Caco-2 (cell line): ENCODE measurements at places on chromosomes 6 and 20.
A peak's percentile ranks its signal among the peaks of the same experiment; 100 is the strongest.

DNA sequence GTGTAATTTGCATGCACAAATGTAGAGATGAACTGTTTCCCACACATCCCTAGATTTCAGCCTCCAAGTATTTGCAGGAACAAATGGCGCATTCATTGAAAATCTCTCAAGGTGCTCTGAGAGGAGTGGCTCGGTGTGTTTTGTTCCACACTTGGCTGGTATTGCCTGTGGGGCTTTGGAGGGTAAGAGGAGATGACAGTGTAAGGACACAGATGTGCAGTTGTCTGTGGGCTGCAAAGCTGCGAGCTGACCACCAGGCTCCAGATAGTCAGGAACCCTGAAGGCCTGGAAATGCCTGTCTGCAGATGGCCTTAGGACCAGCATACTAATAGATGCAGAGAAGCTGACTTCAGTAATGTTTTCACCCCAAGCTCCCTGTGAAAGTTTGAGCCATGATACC, 57.7 kb upstream of the PBOV1 start:
- peak; percentile 13 for DNase-seq
- no peaks in the 10 kb centered on the region for H3K36me3 ChIP-seq
- no peak overlapping the region for H3K4me3 ChIP-seq
- H3K4me1 ChIP-seq, result 0 out of 2 replicates have a peak, but pooled peaks cover 7% of the 10 kb centered on the region

GRCh38 chr6:43359831-43360230, 9.6 kb downstream of the ZNF318 start:
- H3K4me3 ChIP-seq, result no peak overlapping the region
- no peak overlapping the region for H3K27ac ChIP-seq
- H3K27me3 ChIP-seq, result no peaks in the 10 kb centered on the region
- peaks cover 2% of the 10 kb centered on the region for H3K36me3 ChIP-seq
- no peak for DNase-seq

DNA sequence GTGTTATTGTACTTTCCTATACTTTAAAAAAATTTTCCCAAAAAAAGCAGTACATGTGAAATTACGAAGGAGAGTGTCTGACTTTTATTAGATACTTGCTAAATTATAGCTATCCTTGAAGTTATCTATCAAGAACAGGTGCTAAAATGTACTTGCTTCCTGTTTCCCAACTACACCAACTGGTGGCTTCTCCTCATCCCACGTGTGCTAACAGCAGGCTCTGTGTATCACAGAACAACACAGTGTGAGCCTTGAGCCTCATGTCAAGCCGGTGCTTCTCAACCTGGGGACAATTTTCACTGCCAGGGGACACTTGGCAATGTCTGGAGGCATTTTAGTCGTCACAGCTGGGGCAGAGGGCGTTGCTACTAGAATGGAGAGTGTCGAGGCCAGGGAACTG, 36.2 kb upstream of the CDYL start:
- no peak overlapping the region for H3K27ac ChIP-seq
- H3K4me3 ChIP-seq, result no peak overlapping the region
- H3K4me1 ChIP-seq, result peaks cover 12% of the 10 kb centered on the region
- no peak for DNase-seq
- H3K36me3 ChIP-seq, result no peaks in the 10 kb centered on the region
- H3K27me3 ChIP-seq, result no peaks in the 10 kb centered on the region

- H3K4me1 ChIP-seq, result peaks cover 15% of the 10 kb centered on the region
- no peak for DNase-seq
- H3K4me3 ChIP-seq, result peak overlapping the region; percentile 44
- H3K27me3 ChIP-seq, result no peaks in the 10 kb centered on the region
- H3K36me3 ChIP-seq, result no peaks in the 10 kb centered on the region; the same call in 1 of the 2 replicates
Observed at GRCh38 chr6:30066082-30066481, 916 bp upstream of the PPP1R11 start.

GRCh38 chr6:42960243-42961019, at the start of gene GNMT:
Gene GNMT, plus strand, starts transcription at chr6:42960754. Its CDS starts 14 bp downstream, at chr6:42960768.
- H3K27me3 ChIP-seq, result no peaks in the 10 kb centered on the region
- H3K27ac ChIP-seq, result peak within 1 kb of the TSS; percentile 59
- no peaks in the 10 kb centered on the region for H3K4me1 ChIP-seq
- no peaks in the 10 kb centered on the region for H3K36me3 ChIP-seq

GRCh38 chr6:62367601-62368000, 81.6 kb upstream of the KHDRBS2 start:
- DNase-seq, result no peak
- H3K4me3 ChIP-seq, result no peak overlapping the region
- H3K27ac ChIP-seq, result no peak overlapping the region
- H3K4me1 ChIP-seq, result no peaks in the 10 kb centered on the region

- no peak overlapping the region for H3K4me3 ChIP-seq
- no peak for DNase-seq
- no peaks in the 10 kb centered on the region for H3K27me3 ChIP-seq
- no peak overlapping the region for H3K27ac ChIP-seq
- no peaks in the 10 kb centered on the region for H3K36me3 ChIP-seq
Observed at GRCh38 chr6:135951169-135951568, 99.7 kb downstream of the PDE7B start.
